ENCODE measurements at places on chromosomes 7 and 10.

GRCh38 chr10:3955955-3956617, 171.1 kb upstream of the KLF6 start:
- DNase-seq = peak; percentile 24

DNA sequence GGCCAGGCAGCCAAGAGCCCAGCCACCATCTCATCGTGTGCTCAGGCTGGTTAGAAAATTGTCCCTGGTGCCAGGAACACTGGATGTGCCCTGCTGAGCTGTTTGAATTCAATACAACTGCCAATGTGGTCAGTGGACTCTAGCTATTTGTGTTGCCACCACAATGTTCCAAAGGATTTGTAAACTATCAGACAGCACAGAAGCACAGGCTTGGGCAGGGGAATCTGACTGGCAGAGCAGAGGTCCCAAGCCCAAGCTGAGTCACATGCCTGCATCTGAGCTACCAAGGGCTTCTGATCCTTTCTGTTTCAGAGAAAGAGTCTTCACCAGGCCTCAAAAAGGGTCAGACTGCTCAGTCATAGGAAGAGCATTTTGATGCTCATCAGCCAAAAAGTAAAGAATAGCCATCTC, 232.1 kb upstream of the SEMA3C start:
- peak; percentile 11 for DNase-seq

GRCh38 chr10:110860576-110861241, 11.0 kb upstream of the PDCD4 start:
- DNase-seq = no peak

- peak; percentile 14 for DNase-seq
Measured at GRCh38 chr7:74455928-74456327, 2.2 kb downstream of the GTF2IRD1 start.

DNA sequence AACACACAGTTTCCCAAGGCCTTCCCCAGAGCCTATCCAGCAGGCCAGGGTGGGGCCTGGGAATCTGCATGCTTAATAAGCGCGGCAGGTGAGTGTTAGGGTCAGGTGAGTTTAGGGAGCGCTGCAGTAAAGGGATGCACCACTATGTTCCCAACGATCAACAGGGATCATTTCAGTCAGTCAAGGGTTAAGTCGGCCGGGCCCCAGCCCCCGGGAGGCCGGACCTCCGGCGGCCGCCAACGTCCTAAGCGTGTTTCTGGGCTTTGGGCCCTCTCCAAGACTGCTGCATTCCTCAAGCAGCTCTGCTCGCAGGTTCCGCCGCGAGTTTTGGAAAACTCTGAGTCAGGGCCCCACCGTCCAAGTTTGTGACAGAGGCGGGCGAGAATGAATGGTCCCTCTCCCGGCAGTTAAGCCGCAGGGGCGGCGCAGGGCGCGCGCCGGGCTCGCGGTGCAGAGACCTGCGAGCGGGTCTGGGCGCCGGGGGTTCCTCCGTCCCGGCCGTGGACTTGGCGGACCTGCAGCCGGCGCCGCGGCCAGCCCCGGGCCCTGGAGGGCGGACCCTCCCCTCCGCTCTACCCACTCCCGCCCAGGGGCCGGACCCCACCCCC, 81.6 kb downstream of the ARHGAP22 start:
- DNase-seq = peak; percentile 54

GRCh38 chr10:130194194-130194990, 58.2 kb downstream of the GLRX3 start:
- DNase-seq = no peak

GRCh38 chr7:81128011-81128410, 209.2 kb upstream of the SEMA3C start:
- DNase-seq = no peak

DNA sequence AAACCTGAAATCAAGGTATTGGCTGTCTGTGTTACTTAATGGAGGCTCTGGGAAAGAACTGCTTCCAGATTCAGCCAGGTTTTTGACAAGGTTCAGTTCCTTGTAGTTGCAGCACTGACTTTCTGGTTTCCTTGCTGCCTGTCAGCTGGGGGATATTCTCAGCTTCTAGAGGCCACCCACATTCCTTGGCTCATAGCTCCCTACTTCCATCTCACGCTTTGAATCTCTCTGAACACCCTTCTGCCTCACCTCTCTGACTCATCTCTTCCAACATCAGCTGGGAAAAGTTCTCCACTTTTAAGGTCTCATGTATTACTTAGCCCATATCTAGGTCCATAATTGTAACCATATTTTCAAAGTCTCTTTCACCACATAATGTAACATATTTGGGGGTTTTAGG, 22.9 kb upstream of the GPR22 start:
- DNase-seq = no peak

DNA sequence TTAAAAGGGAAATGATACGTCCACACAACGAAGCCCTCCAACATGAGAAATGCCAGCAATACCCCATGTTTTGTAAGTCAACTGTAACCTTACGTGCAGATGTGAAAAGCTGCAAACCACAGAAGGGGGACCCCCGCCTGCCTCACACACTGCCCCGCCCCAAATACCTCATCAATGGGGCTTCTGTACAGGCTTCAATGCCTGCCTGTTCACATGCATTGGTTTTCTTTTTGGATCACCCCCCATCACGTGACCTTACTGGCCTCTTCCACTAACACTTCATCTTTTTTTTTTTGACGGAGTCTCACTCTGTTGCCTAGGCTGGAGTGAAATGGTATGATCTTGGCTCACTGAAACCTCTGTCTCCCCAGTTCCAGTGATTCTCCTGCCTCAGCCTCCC, 224.0 kb downstream of the TNS3 start:
- DNase-seq = no peak

- no peak for DNase-seq
Measured at GRCh38 chr7:158164101-158165095, 423.2 kb downstream of the PTPRN2 start.

DNA sequence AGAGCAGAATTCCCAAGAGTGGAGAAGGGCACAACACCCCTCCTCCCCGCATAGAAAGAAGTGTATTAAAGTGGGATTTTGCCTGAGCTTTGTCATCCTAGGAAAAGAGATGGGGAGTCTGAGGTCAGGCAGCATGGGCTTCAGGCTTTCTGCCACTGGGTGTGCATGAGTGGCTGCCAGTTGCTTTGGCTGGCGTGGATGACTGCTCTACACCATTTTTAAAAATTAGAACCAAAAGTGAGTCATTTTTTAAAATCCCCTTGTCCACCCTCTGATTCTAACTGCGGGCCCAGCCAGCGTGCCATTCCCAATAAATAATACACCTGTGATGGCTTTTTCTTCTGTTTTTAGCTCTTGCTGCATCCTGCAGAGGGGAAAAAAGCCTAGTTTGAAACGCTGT, 13.4 kb downstream of the SLC29A3 start:
- DNase-seq = no peak

GRCh38 chr10:78301481-78301880, 267.8 kb downstream of the RPS24 start:
- DNase-seq = no peak

DNA sequence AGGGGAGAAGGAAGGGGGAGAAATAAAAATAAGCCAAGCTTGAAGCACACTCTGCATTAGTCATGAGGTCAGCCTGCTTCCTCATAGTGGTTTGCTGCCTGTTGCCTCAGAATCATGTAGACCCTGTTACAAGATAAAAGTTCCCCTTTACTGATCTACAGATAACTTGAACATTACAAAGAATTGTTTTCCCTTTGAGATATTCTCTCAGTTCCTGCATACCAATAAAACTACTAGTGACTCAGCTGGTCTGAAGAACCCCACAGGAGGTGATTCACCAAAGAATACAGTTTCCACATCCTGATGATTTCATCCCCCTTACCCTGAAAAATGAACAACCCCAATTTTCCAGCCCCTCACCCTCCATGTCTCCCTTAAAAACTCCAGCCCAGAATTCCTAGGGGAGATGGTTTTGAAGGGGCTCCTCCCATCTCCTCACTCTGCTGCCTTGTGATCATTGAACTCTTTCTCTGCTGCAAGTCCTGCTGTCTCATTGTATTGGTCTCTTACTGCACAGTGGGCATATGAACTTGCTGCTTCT, 31.5 kb upstream of the NRP1 start:
- DNase-seq = no peak

DNA sequence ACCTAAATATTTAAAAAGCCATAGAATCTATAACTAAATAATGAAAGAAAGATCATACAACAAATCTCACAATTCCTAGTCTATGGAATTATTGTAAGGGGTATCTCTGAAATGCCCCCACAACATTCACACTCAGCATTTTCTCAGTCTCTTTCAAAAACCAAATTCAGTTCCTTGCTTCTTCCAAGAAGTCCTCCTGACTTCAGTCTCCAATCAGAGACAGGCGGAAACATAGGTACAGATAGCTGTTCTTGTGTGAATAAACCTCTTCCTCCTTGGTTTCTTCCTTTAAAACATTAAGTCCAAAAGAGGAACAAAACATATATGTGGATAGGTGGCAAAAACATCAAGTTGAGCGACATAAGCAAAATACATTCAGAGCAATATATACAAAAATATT, 13.9 kb upstream of the FBXW4 start:
- DNase-seq = no peak

DNA sequence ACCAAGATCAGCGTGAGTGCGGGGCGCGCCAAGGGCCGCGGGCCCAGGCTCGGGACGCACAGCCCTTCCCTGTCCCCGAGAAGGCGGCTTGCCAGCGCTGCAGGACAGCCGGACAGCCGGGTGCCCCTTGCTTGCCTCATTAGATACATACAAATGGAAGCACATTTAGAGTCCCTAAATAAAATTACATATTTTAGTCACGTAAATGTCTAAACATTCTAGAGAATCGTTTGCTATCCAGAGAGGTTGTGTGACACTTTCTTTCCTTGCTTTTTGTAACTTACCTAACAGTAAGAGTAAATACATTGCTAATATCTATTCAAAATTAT, 4.8 kb downstream of the VSTM2A start:
- no peak for DNase-seq
